ENCODE measurements at places on chromosomes 1 and 21.

- DNase-seq: no peak
Measured at GRCh38 chr1:117026361-117026760, 24.8 kb downstream of the CD101 start.

DNA sequence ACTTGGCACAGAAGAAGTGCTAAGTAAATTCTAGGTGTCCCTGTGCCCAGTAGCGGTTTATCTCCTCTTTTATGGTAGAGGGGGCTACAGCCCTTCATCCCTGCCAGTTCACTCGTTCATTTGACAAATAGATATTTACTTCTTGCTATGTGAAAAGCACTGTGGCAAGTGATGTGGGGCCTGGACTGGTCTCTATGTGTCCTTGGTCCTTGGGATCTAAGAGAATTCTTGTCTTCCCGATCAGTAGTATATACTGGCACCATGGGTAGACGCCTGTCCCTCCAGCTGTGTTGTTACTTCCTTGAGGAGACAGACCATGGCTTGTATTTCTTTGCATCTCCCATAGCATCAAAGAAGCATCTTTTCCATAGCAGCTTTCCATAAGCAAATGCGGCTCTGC is 29.7 kb downstream of the EIF2D start:
- no peak for DNase-seq

- no peak for DNase-seq
Measured at GRCh38 chr1:183147735-183148134, 38.3 kb upstream of the LAMC2 start.

GRCh38 chr1:17575797-17576518 is 36.5 kb downstream of the ARHGEF10L start:
- DNase-seq: no peak

DNA sequence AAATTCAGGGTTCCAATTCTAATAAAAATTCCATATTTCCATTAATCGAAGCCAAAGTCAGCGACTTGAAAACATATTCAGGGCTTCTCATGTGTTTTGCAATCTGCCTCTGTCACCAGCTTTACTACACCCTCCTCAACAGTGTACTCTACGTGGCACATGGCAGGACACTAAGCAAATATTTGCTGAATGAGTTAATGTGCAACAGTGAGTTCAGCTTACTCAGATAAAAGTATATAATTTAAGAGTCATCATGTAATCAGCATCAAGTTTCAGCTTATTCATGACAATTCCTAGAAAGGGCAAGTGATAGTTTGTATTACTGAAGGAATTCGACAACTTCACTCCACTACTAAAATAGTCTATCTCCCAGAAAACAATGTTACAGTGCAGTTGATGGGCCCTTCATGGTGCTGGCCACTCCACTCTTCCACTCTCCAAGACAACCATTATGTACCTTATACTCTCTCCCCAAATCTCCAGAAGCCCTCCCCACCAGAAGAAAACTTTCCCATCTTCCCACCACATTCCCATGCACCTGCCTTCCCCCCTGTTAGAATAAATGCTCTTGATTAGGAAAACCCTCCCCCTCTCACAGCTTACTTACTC is 97.3 kb downstream of the TTLL7 start:
- no peak for DNase-seq

- DNase-seq: no peak
Measured at GRCh38 chr1:26036756-26037281, 9.1 kb downstream of the SLC30A2 start.

DNA sequence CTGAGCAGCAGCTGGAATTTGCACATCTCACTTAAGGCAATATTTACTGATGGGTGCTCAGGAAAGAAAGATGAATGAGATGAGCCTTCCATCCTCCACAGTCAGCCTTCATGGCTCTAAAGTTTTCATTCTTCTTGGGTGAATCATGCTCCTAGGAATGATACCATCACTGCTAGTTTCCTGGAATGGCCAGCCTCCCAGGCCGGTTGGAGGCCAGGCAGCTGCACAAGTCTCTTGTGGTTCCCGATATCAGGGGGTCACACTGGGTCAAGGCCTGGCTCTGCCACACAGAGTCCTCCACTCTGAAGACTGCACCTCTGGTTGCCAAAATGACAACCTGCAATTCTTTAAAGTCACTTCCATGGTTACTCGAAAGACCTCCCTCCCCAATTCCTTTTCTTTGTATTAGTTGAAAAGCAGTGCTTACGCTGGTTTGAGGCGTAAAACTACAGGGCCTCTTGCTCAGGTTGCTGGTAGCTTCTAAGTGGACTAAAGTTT is 46.2 kb upstream of the PALMD start:
- DNase-seq: no peak

DNA sequence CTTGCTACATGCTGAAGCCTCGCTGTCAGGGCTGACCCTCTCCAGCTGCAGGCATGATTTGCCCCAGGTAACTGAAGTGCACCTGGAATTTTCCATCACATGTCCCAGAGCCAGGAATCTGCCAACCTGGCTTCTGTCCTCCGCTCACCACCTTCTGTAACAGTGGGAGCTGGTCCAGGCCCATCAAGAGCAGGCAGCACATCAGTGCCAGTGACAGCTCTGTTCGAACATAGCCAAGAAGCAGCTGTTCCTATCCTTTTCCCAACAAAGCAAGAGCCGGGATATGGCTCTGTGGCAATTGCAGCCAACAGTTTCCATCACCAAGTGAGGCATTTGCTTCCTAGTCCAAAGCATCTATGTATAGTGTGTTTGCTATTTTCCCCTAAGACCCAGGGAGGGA is 42.2 kb upstream of the KANK4 start:
- no peak for DNase-seq

GRCh38 chr1:27624467-27625178 is 10.4 kb downstream of the FGR start:
- DNase-seq: peak; percentile 53

DNA sequence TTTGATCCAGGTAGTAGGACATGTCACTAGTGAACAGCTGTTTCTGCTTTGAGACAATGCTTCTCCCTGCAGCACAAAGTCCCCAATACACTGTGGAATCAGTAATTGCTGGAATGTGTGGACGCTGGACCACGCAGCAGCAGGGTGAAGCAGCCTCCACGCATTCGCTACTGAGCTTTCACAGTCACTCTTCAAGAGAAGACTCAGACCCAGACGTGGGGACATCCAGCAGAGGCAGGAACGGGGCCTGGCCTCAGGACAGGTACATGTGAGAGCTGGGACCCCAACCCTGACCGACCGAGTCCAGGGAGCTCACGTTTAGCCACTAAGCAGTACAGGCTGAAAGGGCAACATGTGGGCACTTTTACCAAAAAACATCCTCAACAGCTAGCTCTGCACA is 34.1 kb upstream of the PRDM15 start:
- DNase-seq: no peak

GRCh38 chr1:9326596-9326995 is 33.9 kb downstream of the SPSB1 start:
- DNase-seq: no peak

GRCh38 chr1:43683560-43683959 is 23.8 kb upstream of the ST3GAL3 start:
- DNase-seq: no peak

DNA sequence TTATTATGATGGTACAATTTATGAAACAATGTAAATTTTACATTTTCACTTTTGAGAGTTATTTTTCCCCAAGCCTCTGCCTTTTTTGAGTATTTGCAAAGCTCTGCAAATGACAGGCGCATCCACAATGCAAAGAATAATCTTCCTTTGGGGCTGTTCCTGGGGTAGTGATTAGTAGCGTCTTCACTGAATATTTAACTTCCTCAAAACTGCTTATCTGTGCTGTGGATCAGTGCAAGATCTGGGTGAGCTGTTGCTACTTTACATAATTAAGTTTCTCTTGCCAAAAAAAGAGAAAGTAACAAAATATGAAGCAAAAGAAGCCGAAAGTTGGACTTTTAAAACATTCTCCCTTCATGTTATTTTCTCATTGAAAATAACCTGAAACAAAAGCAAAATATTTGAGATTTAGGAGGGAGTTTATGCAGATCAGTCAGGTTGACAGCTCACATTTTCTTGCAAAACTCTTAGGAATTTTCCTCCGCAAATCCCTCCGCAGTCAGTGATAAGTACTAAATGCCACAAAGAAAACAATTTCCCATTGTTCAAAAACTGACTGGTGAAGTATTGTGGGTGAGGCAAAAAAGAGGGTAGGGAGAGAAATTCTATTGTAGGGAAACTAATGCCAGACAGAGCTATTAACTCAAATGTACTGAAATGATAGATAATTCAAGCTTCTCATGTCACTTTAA is 276.4 kb upstream of the B3GALT2 start:
- peak; percentile 12 for DNase-seq

GRCh38 chr1:226882631-226883409 is 12.4 kb downstream of the PSEN2 start:
- DNase-seq: no peak

GRCh38 chr1:55127827-55128343 is 87.3 kb downstream of the USP24 start:
- peak; percentile 13 for DNase-seq

GRCh38 chr1:181429462-181429861 is 53.9 kb upstream of the CACNA1E start:
- no peak for DNase-seq

DNA sequence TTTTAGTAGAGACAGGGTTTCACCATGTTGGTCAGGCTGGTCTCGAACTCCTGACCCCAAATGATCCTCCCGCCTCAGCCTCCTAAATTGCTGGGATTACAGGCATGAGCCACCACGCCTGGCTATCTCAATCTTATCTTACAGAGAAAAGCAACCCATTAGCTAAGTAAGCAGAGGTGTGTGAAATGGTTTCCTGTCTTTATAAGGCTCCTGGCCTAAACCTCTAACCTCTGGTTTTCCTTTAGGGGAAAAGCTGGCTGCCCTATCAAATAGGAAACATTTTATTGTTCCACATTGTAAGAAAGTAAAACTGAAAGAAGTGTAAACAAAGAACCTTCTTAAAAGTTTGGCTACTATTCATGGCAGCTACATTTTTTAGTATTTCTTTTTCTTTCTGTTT is 78.3 kb upstream of the MORC3 start:
- DNase-seq: no peak

DNA sequence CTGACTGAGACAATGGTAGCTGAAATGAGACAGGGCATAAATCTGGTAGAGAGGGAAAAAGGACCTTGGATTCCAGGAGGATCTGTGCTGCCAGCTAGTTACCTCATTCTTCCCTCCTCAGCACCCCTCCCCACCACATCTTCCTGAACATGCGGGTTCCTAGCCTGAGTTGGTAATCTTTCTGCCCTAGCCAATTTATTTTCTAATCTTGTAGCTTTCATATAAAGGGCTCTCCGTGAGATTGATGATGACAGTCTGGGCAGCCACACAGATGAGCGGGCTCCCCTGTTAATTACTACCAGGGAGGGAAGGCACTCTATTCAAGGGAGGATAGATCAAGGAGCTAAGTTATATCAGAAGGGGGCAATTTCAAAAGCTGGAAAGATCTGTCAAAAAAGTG is 20.2 kb downstream of the ARHGEF11 start:
- DNase-seq: no peak

DNA sequence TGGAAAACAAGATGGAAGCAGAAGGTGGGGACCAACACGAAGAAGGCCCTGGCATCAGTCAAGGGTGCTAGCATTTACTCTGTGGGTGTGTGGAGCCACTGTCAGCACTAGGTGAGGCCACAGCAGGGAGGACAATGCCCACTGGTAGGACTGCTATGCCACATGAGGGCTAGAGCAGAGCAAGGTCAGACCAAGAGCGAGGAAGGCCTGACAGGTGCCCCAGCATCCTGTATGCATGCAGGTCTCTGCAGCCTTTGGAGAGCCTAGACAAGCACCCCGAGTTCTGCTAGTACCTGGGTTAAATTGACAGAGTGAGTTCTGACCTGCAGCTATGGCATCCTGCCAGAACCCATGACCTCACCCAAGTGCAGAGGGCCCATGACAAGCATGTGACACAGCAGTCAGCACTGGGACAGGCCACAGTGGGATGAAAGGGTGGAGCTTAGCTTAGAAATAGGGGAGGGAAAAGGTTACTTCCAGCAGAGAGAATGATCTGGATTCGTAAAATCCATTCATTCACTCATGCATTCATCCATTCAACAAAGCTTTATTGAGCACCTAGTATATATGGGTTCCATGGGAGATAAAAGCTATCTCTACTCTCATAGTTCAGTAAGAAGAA is 9.0 kb upstream of the CSF1 start:
- DNase-seq: peak; percentile 94

DNA sequence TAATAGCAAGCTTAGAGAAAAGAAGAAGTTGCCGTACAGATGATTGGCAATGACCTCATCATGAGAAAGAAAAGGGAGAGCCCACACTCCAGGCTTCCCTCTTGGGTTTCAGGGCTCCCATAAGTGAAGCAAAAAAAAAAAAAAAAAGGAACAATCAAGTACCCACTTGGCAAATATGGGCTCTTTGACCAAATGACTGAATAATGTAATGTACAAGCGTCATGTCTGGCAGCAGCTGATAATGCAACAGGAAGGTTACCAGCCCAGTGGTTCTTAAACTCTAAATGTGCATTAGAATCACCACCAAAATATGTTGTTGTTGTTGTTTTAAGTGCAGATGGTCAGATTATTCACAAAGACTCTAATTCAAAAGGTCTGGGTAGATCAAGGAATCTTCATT is 13.5 kb downstream of the TNFSF4 start:
- peak; percentile 95 for DNase-seq

GRCh38 chr1:1112237-1112985 is 3.5 kb downstream of the C1orf159 start:
- DNase-seq: no peak

- DNase-seq: no peak
Measured at GRCh38 chr1:117013309-117013858, 11.8 kb downstream of the CD101 start.

DNA sequence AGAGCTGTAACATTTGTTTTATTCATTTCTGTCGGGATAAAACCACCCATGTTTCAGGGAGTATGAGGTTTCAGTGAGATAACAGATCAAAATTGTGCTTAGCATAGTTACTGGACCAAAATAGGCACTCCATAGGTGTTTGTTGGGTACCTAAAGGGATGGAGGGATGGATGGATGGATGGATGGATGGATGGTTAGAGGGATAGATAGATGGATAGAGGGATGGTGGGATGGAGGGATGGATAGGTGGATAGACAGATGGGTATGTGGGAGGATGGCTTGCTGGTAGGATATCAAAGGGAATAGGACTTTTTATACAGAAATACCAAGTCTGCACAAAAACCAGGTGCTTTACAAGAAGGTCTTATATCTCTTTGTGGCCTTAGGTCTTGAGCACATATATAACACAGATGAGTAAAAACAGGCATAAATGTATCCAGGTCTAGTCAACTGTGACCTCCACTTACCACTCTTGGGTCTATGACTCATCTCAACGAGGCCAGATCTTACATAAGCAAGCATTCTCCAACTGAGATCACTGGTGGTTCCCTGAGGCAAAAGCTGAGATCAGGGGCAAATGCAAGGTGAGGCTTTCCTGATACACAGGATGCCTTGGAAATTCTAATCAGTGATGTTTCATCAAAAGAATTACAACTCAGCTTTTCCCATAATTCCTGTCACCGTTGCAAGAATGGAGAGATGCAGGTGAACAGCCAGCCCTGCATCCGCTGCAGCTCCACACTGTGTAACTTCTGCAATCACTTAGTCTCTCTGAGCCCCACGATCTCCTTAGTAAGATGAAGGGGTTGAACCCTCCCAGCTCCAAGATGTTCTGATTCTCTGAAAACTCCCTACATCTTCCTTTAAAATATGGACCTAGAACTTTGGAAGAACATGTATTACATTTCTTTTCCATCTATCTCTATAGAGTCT is 32.0 kb downstream of the PTAFR start:
- DNase-seq: peak; percentile 82
